ENCODE measurements at places on chromosomes 5 and 9.

- DNase-seq: no peak
Measured at GRCh38 chr5:97165726-97166125, 17.3 kb downstream of the RIOK2 start.

DNA sequence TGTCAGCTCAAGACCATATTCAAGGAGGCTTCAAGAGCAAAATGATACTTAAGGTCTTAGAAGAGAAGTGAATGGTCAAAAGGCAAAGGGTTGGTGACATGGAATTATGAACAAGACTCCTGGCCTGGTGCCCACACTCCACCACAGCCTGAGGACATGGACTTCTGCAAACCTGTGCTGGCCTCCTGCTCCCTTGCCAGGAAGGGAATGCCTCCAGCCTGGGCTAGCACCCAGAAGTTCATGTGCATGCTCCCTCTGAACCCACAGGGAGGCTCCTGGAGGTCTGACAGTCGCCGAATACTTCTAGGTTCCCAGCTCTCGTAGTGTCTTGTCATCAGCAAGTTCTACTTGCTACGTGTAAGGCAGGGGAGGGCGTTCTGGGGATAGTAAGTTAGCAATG lies 156.7 kb downstream of the FSTL4 start:
- DNase-seq: no peak

- DNase-seq: peak; percentile 87
Measured at GRCh38 chr5:95924720-95925377, 36.8 kb downstream of the ELL2 start.

DNA sequence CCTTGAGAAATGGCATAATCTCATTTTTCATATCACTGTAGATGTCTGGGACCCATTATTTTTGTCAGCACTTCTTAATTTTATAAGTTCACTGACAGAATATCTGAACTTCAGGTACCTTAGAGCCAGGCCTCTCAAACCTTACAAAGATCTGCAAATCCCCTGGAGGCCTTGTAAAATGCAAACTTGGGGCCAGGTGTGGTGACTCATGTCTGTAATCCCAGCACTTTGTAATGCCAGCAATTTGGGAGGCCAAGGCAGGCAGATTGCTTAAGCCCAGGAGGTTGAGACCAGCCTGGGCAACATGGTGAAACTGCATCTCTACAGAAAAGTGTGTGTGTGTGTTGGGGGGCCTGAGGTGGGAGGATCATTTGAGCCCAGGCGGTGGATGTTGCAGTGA lies 30.8 kb downstream of the RASGRF2 start:
- no peak for DNase-seq

GRCh38 chr5:72515211-72515610 lies 8.0 kb upstream of the ZNF366 start:
- DNase-seq: no peak

DNA sequence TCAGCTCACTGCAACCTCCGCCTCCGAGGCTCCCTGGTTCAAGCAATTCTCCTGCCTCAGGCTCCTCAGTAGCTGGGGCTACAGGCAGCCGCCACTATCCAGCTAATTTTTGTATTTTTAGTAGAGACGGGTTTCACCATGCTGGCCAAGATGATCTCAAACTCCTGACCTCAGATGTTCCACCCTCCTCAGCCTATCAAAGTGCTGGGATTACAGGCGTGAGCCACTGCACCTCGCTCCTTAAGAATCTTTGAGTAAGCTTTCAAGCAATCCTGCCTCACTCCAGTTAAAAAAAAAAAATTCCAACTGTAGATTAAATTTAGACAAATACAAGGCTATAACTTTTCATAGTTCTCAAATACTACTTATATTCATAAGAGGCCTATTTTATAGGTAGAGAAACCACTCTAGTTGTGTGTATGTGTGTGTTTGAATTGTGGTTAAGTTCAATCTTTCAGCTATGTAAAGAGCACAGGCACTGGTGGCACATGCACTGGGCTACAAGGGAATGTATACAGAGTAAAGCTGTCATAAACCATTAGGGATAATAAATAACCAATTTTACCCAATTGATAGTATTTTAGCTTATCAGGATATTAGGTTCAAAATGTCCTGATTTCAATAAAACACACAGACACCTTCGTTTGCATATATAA lies 50.6 kb upstream of the RAPGEF6 start:
- DNase-seq: no peak

GRCh38 chr5:111596705-111597104 lies 84.4 kb upstream of the STARD4 start:
- peak; percentile 69 for DNase-seq

DNA sequence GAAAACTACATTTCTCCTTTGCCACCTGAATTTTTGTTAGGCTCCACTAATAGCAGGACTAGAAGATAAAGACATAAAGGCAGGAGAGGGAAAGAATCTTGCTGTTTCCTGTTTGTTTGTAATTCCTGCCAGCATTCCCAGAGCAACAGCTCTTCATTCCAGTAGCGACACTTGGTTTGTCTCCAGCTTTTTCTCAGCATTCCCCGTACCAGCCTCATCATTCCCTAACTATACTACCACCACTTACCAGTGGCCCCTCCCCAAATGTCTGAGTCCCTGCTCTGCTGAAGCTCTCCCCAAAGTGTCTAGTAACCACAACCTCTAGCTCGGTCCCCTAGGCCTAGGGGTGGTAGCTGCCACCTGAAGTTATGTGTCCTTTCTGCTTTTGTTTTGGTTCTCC lies 18.6 kb downstream of the CETN3 start:
- no peak for DNase-seq

DNA sequence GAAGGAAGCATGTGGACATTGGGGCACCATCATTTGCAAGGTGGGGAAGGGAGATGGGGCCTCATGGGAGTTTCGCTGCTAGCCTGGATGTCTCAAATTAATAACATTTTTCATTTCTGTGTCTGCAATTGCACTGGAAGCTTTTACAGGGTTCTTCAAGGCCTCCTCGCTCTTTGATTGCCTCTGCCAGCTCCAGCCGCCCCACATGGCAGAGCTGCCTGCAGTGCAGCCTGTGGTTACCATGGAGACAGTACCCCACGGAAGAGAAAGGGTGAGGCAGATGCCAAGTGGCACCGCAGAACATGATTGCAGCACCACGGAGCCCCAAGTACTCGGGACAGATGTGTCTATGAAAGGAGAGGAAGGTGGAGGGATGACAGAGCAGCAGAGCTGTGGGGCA lies 25.4 kb downstream of the CTNND2 start:
- peak; percentile 22 for DNase-seq

GRCh38 chr5:8765886-8766285 lies 780.0 kb downstream of the SEMA5A start:
- no peak for DNase-seq

DNA sequence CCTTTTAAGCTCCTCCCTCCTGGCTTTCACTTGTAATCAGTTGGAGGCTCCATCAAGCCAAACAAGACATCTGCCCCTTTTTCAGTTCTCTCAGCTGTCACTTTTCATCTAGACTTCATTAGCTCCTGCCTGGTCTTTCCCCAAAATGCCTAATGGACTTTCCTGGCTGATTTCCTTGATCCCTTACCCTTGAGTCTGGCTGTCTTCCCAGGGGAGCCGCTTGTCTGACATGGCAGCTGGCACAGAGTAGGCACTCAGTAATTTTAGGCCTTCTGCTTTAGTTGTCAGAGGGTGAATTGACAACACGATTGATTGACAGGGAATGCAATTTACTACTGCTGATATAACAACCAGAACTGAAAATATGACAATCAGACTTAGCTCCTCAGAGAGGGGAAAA lies 2.1 kb downstream of the C9orf153 start:
- no peak for DNase-seq

DNA sequence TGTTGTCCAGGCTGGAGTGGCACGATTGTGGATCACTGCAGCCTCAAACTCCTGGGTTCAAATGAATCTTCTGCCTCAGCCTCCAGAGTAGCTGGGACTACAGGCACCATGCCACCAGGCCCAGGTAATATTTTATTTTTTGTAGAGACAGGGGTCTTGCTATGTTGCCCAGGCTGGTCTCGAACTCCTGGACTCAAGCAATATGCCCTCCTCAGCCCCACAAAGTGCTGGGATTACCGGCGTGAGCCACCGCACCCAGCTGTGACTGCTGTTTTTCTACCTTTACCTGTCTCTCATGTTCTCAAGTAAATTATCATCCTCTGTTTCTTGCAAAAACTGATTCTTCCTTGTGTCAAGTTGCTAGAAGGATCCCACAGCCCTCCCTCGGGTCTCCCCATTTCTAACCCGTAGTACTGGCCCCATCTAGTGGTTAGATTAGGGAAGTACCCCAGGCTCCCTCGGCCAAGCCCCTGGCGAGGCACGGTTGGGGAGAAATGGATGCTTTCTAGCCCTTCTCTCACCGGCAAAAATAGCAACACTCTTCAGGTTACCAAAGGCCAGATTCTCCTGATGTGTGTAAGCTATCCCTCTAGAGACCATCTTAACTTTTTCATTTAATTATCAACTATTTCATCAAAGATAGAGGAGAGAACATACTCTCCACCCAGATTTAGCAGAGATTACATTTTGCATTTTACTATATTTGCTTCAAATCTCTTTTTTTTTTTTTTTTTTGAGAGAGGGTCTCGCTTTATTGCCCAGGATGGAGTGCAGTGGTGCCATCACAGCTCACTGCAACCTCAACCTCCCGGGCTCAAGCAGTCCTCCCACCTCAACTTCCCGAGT lies 19.2 kb upstream of the TOR1B start:
- peak; percentile 85 for DNase-seq

DNA sequence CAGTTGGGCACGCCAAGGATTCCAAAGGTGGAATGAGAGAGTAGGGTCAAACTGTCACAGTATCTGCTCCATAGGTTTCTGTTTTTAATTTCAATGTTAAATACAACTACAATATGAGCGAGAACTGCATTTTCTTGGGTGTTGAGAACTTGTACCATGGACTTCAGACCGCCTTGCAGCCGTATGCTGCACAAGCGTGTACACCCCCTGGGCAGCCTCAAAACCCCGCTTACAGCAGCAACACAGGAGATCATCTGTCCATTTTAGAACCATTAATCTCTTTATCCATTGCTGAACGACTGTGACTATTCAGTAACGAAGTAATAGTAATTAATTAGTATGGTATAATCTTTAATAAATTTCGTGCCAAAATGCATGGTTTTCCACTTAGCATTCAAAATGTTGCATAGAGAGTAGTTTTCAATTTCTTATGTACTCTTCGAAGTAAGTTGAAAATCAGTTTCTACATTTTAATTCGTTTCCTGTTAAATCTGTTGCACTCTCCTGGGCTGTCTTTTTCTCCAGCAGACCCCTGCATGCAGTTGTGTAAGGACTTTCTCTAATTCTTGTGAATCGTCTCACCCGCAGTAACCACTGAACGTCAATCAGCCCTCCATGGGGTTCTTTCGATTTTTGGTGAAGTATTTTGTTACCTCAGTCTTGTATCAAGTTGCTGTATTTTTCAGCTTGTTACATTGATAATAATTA lies 42.0 kb upstream of the GARNL3 start:
- DNase-seq: no peak

- DNase-seq: no peak
Measured at GRCh38 chr9:133187561-133188005, 21.5 kb downstream of the OBP2B start.

GRCh38 chr5:135711911-135712310 lies 122.6 kb upstream of the SLC25A48 start:
- no peak for DNase-seq

- no peak for DNase-seq
Measured at GRCh38 chr5:14463629-14464028, 118.0 kb upstream of the OTULINL start.

GRCh38 chr9:70389188-70389587 lies 25.3 kb downstream of the KLF9 start:
- no peak for DNase-seq

- DNase-seq: peak; percentile 2
Measured at GRCh38 chr5:26847041-26847736, 191.2 kb downstream of the CDH9 start.

DNA sequence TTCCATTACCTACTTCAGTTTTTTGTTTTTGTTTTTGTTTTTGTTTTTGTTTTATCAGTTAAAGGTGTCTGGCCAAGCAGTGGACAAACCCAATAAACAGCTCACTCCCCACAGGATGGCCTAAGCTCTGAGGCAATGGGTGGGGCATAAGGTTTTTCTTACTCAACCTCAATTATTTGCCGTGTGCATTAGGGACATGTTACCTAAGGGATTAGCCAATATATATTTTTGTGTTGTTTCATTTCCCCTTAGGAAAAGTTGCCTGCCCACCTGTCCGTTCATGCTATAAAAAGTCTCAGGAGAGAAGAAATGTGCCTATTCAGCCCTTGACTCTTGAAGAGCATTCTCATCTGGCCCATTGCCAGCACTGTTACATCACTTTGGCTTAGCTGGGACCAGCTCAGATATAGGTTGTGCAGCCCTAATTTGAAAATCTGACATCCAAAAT lies 7.3 kb downstream of the SH3RF2 start:
- peak; percentile 97 for DNase-seq

DNA sequence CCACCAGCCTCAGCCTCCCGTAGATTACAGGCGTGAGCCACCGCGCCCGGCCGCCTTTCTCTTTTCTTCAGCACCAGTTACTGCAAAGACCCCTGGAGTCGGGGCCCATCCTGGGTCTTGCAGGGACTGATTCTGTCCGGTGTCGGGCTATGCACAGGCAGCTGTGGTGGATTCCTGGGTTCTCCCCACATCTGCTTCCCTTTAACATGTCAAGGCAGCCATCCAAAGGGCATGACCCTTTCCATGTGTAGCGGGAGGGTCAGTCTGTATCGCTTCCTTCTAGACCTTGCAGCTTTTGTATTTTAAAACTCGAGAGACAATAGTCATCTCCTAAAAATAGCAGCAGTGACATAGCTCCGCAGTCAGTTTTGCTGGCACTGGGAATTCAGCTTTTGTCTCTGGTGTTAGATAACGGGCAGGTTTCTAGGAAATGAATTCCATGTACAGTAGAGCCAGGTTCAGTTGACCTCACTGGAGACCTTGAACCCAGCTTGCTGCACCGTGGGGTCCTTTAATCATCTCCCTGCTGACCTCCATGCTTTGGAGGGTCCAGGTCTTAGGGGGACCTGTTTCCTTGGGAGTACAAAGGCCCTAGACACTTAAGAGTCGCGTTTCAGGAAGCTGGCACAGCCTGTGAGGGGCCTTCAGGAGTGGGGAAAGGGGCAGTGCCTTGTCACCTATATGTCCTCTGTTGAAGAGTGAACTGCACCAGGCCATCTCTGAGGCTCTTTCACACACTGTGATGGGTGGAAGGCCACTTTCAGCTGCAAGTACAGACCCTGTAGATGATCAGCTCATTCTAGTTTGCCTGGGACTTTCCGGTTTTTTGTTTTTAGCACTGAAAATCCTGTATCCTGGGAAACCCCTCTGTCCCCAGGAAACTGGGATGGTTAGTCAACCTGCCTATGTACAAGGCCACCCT lies 13.8 kb downstream of the ANKRD33B start:
- DNase-seq: no peak

DNA sequence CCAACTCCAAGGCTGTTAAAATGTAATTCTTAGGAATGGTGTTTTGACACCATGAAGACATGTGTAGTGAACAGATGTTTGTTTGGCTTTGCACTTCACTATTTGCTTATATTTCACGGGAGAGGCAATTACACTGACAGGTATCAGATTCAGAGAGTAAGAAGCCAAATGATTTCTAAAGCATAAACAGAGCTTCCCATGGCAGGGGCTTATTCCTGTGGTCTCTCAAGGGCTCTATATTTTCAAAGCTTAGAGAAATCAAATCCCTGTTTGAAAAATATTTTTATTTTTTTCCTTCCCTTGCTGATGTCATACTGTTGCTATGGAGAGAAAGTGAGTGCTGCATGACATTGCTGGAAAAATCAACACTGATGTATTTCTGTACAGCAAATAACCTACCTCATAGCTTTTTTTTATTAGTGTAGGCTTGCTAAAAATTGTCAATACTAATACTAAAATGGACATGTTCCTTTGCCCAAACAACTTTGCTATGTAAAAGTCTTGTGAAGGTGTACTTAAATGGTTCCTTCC lies 161.4 kb downstream of the GIN1 start:
- no peak for DNase-seq

- DNase-seq: no peak
Measured at GRCh38 chr9:37909326-37909725, 5.4 kb upstream of the SLC25A51 start.
